Stimulated activated CD4-positive, alpha-beta T cell treated with anti-CD3 and anti-CD28 coated beads, Interleukin-2, amount 100 ng/mL, for 48 hours (primary cell): ENCODE measurements at places on chromosomes 6 and 20.
A peak's percentile ranks its signal among the peaks of the same experiment; 100 is the strongest.

DNA sequence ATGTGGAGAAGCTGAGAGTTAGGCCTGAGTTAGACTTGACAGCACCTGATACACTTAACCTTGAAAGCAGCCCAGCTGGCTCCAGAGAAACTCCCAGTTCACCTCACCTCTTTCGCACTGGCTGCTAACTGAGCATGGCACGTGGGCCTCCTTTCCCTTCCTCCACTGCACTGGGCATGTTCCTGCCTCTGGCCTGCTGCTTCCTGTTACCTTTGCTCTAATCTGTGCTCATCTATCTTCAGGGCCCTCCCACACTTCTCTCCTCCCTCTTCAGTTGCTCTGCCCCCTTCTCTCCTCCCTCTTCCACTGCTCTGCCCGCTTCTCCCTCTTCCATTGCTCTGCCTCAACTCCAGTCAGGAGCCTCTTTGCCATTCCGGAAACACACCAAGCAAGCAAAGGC lies 13.7 kb upstream of the UBE2V1 start:
- no peak for DNase-seq

GRCh38 chr6:139378226-139378625 lies 3.8 kb upstream of the CITED2 start:
- no peak for DNase-seq

DNA sequence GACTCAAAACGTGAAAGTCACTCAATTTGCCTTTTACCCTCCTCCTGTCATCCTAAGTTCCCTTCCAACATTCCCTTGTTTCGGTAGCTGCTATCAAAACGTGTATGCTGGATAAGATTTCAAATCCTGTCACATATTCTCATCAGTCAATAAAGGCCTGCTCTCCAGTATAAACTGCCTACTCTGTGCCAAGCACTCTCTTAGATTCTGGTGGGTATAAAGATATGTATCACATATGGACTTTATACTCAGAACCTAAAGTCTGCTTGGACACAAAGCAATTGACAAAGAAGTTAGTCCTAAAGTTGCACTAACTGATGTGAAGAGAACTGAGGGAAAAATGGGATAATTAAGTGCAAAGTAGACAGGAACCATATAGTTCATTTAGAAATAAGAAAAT lies 476.6 kb upstream of the MARCKS start:
- DNase-seq: no peak

DNA sequence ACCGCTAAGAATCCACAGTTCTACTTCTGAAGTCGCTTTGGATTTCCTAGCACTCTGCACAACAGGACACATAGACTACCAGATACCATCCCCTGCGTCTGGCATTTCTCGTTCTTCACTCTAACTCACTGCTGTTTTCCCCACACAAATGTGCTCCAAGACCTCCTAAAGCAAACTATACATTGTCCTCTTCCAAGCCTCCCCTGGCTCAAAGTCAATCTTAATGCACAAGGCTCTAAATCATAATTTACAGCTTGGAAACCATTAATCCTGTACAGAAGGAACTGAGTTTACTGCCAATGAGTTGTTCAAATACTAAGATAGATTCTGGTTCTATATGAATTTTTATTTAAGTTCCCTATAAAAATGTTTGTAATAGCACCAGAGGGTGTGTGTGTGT lies 128.5 kb downstream of the HIVEP2 start:
- no peak for DNase-seq

GRCh38 chr6:38183856-38184584 lies 364.5 kb downstream of the ZFAND3 start:
- no peak for DNase-seq

DNA sequence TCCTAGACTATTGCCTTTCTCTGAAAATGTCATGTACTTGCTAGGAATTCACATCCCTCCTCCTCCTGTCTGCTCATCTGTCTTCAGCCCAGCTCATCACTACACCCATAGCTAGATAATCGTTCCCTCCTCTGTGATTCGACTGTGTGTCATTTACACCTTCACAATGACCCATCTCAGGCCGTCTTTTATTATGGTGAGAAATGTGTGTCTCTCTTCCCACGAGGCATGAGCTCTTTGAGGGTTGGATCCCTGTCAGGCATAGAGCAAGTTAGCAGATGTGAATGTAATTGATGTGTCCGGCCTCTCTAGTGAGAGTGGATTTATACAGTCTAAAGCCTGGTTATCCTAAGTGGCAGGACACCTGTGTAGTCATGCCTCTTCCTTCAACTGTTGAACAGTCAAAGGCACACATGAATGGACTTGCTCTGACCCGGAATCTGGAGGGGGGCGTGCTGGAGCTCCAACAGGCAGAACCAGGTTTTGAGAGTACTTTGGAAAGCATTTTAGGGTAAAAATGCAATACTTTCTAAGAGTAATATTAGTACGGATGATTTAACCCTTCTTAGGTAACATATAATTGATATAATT lies 182.1 kb downstream of the UTRN start:
- no peak for DNase-seq

- DNase-seq: no peak
Observed at GRCh38 chr20:62748311-62748710, 39.7 kb downstream of the NTSR1 start.

DNA sequence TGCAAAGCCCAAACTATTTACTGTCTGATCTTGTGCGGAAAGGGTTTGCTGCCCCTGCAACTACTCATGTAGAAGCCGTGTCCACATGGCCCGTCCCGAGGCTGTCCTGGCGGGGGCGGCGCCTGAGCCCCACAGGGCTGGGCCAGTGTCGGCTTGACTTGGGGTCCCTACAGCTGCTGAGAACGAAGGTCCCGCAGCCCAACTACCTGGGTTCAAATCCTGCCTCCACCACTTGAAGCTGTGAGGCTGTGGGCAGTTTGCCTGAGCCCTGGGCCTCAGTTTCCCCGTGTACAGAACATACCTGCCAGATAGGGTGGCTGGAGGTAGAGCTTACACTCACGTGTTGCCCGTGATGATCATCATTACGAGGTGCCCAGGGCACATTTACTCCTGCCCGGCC lies 111.1 kb downstream of the SULF2 start:
- no peak for DNase-seq

- DNase-seq: peak; percentile 25
Observed at GRCh38 chr6:13302751-13303667, 25.3 kb downstream of the TBC1D7 start.

DNA sequence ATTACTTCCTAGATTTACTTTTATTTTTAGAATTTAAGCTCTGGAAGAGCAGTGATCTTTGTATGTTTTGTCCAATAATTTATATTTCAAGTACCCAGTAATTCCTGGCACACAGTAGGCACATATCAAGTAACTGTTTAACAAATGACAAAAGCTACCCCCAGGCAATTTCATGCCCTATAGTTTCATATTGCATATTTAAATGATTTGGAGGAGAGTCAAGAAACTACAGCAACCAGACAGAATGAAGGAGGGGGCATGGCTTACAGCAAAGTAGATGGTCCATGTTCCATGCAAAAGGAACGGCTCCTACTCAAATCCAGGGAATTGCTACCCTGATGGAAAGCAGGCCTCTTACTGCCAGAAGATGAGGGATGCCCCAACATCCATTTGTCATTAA lies 113.5 kb downstream of the ARHGAP18 start:
- DNase-seq: no peak
